Spinal cord (tissue), 10 donors: ENCODE measurements at places on chromosomes 4 and X. TPM values are rescaled to one million over a fixed set of nuclear protein-coding genes. Genes with fewer than 3 reads are reported as not detected.

Gene ZIC3
- total RNA-seq, result 6.8 TPM

DNA sequence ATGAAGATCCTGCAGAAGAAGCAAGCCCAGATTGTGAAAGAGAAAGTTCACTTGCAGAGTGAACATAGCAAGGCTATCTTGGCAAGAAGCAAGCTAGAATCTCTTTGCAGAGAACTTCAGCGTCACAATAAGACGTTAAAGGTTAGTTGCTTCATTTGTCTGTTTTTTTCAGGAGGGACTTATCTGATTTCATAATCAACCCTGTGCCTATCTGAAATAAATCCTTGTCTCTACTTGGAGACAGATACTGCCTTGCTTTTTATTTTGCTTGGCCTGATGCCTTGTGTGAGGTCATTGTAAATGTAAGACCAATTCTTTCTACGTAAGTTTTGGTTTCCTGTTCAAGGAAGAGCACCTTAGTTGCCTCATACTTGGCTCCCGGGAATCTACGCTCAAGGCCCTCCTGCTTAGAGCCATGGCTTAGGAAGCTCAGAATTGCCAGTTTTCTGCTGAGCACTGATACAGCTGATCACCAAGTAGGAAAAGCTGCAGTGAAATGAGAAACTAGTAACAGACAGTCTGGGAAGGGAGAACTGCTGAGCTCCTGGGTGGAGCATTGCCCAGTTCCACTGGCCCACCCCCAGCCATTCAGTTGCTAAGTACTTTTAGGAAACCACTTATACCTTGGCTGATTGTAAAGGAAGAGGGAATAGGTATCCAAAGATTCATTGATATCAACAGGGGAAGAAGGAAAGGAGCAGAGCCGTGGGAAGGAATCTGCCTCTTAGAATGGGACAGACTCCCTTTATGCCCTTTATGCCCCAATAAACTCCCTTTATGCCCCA is 41.8 kb downstream of the RBBP7 start:
- no peak overlapping the region for H3K4me3 ChIP-seq
- H3K36me3 ChIP-seq, result no peaks in the 10 kb centered on the region
- no peak for DNase-seq

DNA sequence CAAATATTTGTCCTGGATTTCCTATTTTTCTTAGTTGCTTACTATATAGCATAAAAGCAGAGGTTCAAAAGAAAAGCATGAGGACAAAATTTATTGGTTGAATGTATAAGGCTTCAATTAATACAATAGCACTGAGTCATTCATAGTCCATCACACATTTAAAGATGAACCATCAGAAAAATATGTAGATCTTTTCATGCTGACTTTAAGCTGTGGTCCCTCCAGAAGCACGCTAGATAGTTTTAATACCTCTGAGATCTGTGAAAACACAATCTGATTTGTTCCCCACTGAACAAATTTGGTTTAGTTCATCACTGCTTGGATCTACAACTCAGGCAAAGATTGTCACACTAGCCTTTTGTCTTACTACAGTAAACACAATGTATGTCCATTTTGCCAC is 377.2 kb upstream of the ANXA10 start:
- DNase-seq, result no peak
- no peaks in the 10 kb centered on the region for H3K4me1 ChIP-seq
- no peaks in the 10 kb centered on the region for H3K27me3 ChIP-seq
- no peak overlapping the region for H3K27ac ChIP-seq
- H3K4me3 ChIP-seq, result no peak overlapping the region

GRCh38 chr4:155434366-155434765 is 57.6 kb upstream of the MAP9 start:
- H3K27ac ChIP-seq, result no peak overlapping the region
- no peak overlapping the region for H3K4me3 ChIP-seq
- no peaks in the 10 kb centered on the region for H3K4me1 ChIP-seq
- H3K27me3 ChIP-seq, result no peaks in the 10 kb centered on the region
- no peaks in the 10 kb centered on the region for H3K36me3 ChIP-seq

Gene SMS
- total RNA-seq, result 54.3 TPM

- no peak overlapping the region for H3K27ac ChIP-seq
- no peaks in the 10 kb centered on the region for H3K36me3 ChIP-seq
- peaks cover 2% of the 10 kb centered on the region for H3K27me3 ChIP-seq
These were observed 580.8 kb upstream of the FTHL17 start for GRCh38 chrX:31652650-31653049.

DNA sequence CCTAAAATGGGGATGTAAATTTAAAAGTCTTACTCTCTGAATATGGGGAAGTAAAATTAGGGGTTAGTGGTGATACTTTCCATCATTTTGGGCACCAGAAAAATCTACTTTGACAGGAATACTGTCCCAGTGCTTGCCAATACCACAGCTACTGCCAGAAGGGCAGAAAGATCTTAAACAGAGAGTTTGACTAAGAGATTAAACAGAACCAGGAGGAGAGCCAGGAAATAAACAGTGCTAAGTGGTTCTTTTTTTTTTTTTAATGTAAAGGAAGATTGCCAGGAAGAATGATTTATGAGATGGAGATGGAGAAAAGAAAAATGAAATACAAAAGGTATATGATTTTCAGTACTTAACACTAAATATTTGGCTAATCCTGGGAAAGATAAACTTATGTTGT is 126.8 kb downstream of the RTL3 start:
- no peaks in the 10 kb centered on the region for H3K27me3 ChIP-seq
- H3K36me3 ChIP-seq, result no peaks in the 10 kb centered on the region

GRCh38 chr4:126568652-126569570 is 1063.8 kb upstream of the INTU start:
- H3K27ac ChIP-seq, result no peak overlapping the region
- H3K4me3 ChIP-seq, result no peak overlapping the region
- peak; percentile 21 for DNase-seq
- no peaks in the 10 kb centered on the region for H3K4me1 ChIP-seq
- no peaks in the 10 kb centered on the region for H3K27me3 ChIP-seq
- no peaks in the 10 kb centered on the region for H3K36me3 ChIP-seq

DNA sequence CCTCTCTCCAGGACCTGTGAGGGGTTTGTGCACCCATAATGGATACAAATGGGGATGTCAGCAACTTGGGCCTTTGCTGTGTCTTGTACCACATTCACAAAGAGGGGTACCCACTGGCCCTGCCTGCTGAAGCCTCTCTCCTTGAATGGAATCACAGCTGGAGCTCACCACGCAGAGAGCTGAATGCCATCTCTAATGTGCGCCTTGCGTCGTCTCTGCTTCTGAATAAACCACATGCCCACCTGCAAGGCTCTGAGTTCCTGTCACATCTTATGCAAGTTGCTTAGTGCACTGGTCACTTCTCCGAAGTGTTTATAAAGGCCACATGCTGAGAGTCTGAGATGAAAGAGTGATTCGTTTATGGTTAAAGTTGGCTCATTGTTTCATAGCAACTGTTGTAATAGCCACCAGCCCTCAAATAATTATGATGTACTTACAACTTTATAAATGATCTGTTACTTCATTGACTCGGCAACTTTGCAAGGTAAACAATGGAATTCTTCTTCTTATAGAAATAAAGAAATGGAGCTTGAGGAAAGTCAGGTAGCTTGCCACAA is 6.2 kb upstream of the PUDP start:
- H3K4me1 ChIP-seq, result no peaks in the 10 kb centered on the region
- H3K27me3 ChIP-seq, result peaks cover 5% of the 10 kb centered on the region
- H3K4me3 ChIP-seq, result no peak overlapping the region
- no peaks in the 10 kb centered on the region for H3K36me3 ChIP-seq
- no peak overlapping the region for H3K27ac ChIP-seq

GRCh38 chrX:110806145-110806544 is 10.5 kb upstream of the CHRDL1 start:
- no peak overlapping the region for H3K4me3 ChIP-seq
- no peak overlapping the region for H3K27ac ChIP-seq
- DNase-seq, result no peak
- H3K4me1 ChIP-seq, result no peaks in the 10 kb centered on the region

GRCh38 chrX:69424161-69424560 is 80.0 kb upstream of the NALF2 start:
- H3K4me1 ChIP-seq, result no peaks in the 10 kb centered on the region
- no peak overlapping the region for H3K4me3 ChIP-seq
- DNase-seq, result no peak
- no peak overlapping the region for H3K27ac ChIP-seq

GRCh38 chr4:24604558-24605214 is 20.3 kb upstream of the DHX15 start:
- H3K27ac ChIP-seq, result no peak overlapping the region
- H3K27me3 ChIP-seq, result no peaks in the 10 kb centered on the region
- no peak overlapping the region for H3K4me3 ChIP-seq
- H3K4me1 ChIP-seq, result no peaks in the 10 kb centered on the region
- no peak for DNase-seq

Gene IL1RAPL2
- 3.0 TPM for total RNA-seq

DNA sequence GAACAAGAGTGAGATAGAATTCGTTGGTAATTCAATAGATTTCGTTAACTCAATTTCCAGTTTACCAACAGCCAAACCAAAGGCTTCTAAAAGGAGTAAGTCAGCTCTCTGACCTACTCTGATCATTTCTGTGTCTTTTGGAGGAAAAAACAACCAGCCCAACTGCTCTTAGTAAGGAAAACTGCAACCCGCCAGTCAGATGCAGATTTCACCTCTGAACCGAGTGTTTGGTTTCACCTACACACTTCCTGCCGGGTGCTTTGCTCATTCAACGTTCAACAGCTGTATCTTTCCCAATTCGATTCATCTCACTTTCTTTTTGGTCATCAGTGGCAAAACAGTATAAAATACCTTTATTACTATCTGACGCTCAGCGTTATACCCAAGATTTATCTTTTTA is 24.5 kb downstream of the TMSB4X start:
- H3K27me3 ChIP-seq, result peaks cover 5% of the 10 kb centered on the region
- H3K4me3 ChIP-seq, result no peak overlapping the region
- no peaks in the 10 kb centered on the region for H3K36me3 ChIP-seq
- DNase-seq, result no peak

DNA sequence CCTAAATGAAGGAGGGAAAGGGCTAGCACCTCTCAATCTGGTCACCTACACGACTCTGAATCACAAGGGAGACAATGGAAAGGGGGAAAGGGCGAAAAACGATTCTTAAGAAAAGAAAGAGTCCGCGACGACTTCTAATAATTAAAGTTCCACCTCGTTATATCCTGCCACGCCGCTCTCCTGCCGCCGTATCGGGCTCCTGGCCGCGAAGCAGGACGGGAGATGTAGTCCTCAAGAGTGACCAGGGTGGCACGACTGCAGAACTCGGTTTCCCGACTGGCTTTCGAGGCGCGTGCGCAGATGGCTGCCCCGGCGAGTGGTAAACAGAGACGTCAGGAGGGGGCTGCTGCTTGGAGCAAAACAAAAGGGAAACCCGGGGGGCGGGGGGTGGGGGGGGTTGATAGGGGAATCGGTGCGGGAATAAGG is at the start of gene FOXO4:
Gene FOXO4 (plus strand): TSS at position 297 of the 426 bp plus-strand sequence. CDS start 678 bp downstream, outside the sequence.
- H3K27me3 ChIP-seq, result no peaks in the 10 kb centered on the region
- H3K4me3 ChIP-seq, result peak within 1 kb of the TSS; percentile 62
- H3K36me3 ChIP-seq, result peaks cover under 1% of the 10 kb centered on the region
- H3K4me1 ChIP-seq, result peaks cover 11% of the 10 kb centered on the region
- H3K27ac ChIP-seq, result peak within 1 kb of the TSS; percentile 53
- peak; percentile 81 for DNase-seq

Gene CXXC4
- total RNA-seq, result 10.2 TPM
